ENCODE measurements at places on chromosomes 3 and 15. TPM values are rescaled to one million over a fixed set of nuclear protein-coding genes. Genes with fewer than 3 reads are reported as not detected.

Gene CCDC39
- not detected for total RNA-seq

Gene HES1
- 128 TPM for total RNA-seq

Gene SUCLG2
- 29.5 TPM for total RNA-seq

Gene HRH1
- 11.3 TPM for total RNA-seq

Gene RAB5A
- total RNA-seq = 94.9 TPM

Gene CLDN16
- 1.7 TPM for total RNA-seq

Gene PPM1L
- total RNA-seq = 40.2 TPM

Measured in suprapubic skin (tissue), 4 donors.